ENCODE measurements at places on chromosomes 12 and 14.

GRCh38 chr14:63436286-63437098 lies 106.7 kb downstream of the PPP2R5E start:
- H3K27ac ChIP-seq, result no peak overlapping the region
- peaks cover 9% of the 10 kb centered on the region for H3K36me3 ChIP-seq
- H3K27me3 ChIP-seq, result no peaks in the 10 kb centered on the region
- peaks cover 51% of the 10 kb centered on the region for H3K4me1 ChIP-seq
- DNase-seq, result no peak

DNA sequence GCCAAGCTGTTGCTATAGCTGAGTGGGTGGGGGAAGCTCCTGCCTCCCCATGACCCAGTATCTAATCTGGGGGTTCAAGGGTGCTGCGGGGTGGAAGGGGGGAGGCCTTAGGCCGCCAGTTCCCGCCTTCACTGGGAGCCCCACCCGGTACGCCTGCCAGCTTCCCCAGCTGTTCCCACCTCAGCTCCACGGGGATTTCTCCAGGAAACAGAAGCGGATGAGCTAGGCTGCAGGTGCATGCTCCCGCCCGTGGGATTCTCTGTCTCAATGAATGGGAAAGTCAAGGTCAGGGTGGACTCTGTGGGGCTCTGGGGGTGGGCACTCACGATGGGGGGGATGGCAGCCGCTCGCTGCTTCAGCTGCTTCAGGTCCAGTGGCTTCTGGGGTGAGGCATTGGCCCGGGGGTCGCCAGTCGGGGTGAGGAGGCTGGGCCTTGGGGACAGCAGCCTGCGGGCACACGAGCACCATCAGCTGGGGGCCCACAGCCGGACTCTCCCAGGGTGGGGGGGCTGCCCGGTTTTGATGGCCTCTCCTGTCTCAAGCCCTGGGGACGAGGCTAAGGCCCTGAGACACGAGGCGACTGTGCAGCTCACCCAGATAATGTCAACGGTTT lies 68.6 kb downstream of the RFLNA start:
- no peak for DNase-seq
- peaks cover 4% of the 10 kb centered on the region for H3K36me3 ChIP-seq
- H3K27ac ChIP-seq, result no peak overlapping the region
- H3K27me3 ChIP-seq, result no peaks in the 10 kb centered on the region
- H3K4me1 ChIP-seq, result peaks cover 3% of the 10 kb centered on the region

DNA sequence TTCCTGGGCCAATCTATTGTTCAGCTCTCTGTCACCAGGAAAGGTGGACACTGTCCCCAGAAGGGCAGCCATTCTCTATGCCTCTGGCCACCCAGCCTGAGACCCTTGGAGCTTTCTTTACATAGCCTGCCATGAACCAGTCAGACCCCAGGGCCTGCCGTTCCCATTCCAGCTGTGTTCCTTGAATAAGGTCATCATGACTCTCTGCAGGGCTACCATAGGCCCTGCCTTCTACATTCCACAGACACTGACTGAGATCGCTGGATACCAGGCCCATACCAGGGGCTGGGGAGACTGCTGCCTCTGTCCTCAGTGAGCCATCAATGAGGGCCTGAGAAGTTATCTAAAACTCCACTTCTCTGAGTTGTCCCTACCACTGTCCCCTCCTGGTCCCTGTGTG lies 75.5 kb downstream of the SYNE3 start:
- H3K4me1 ChIP-seq, result peaks cover 4% of the 10 kb centered on the region
- H3K36me3 ChIP-seq, result peaks cover 17% of the 10 kb centered on the region
- no peak overlapping the region for H3K4me3 ChIP-seq
- no peak overlapping the region for H3K27ac ChIP-seq
- no peak for DNase-seq
- no peaks in the 10 kb centered on the region for H3K27me3 ChIP-seq

DNA sequence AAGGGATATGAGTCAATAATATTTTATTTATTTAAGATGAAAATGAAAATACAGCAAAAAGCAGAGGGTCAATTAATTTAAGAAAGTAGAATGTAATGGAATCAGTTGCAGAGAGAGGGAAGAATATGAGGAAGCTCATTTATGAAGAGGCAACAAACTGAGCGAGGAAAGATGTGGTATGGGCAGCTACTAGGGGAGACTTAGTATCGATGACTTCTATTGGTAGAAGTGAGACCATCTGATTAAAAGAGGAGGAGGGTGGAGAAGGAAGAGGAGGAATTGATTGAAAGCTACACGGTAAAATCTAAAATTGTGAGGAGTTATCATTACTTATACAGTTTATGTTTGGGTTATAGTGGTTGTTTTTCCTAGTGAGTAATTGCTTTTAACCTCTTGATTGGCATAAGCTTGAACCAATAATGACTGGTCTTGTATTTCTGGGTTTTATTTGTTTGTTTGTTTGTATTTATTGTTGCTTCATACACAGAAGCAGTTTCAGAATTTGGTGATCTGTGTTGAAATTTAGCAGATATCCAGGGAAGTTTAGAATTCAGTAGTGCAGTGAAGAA lies 121.0 kb downstream of the LRRIQ1 start:
- H3K36me3 ChIP-seq, result no peaks in the 10 kb centered on the region
- H3K4me1 ChIP-seq, result no peaks in the 10 kb centered on the region
- no peak overlapping the region for H3K27ac ChIP-seq
- no peak overlapping the region for H3K4me3 ChIP-seq
- DNase-seq, result no peak

DNA sequence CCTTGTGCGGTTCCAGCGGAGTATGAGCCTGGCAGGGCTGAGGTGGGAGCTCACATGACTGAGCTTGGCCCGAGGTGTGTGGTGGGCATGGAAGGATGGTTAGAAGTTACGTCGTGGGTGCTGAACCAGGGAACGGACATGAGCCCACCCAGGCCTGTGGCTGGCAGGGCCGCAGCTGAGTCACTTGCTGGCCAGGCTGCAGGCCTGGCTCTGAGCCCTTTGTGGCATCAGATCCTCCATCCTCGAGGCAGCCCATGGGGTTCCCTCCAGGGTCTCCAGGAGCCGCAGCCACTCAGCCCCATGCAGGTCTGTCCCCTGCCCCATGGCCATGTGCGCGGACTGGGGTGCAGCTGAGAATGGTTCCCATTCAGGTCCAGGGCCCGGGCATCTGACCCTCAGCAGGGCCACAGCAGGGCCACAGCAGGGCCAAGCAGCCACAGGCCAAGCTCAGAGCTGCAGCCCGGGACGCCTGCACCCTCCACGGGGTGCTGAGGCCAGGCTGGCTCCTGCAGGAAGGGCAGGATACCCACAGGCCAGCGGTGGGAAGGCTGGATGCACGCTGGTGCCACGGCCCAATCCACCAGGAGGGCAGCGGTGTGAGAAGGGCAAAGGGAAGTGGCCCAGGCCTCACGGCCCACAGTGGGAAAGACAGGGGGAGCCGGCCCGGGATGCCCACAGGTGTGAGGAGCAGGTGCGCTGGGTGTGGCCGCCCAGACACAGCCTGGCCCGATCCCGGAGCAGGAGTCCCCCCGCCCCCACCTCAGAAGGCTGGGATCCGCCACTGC lies 26.3 kb upstream of the ULK1 start:
- no peaks in the 10 kb centered on the region for H3K36me3 ChIP-seq
- H3K4me1 ChIP-seq, result no peaks in the 10 kb centered on the region
- H3K4me3 ChIP-seq, result no peak overlapping the region
- no peak overlapping the region for H3K27ac ChIP-seq
- no peak for DNase-seq

DNA sequence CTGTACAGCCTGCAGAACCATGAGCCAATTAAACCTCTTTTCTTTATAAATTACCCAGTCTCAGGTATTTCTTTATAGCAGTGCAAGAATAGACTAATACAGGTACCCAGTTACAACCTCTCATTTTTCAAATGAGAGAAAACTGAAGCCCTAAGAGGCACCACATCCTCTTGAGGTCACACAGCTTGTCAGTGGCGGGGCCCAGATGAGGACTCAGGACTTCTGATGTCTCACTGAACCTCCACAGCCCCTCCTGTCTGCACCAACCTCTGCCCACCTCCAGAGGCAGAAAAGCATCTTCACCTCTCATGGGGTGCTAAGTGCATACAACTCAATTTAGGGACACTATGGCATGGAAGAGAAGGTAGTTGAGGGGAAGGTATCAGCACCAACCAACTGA lies 120.7 kb downstream of the CRACR2A start:
- no peaks in the 10 kb centered on the region for H3K27me3 ChIP-seq
- DNase-seq, result no peak
- peaks cover 17% of the 10 kb centered on the region for H3K36me3 ChIP-seq
- peaks cover 2% of the 10 kb centered on the region for H3K4me1 ChIP-seq
- no peak overlapping the region for H3K27ac ChIP-seq
- no peak overlapping the region for H3K4me3 ChIP-seq

GRCh38 chr12:52202361-52203078 lies 10.7 kb upstream of the KRT80 start:
- no peak for DNase-seq
- H3K27me3 ChIP-seq, result peaks cover 10% of the 10 kb centered on the region
- no peak overlapping the region for H3K4me3 ChIP-seq
- H3K4me1 ChIP-seq, result peaks cover 7% of the 10 kb centered on the region
- H3K36me3 ChIP-seq, result no peaks in the 10 kb centered on the region
- H3K27ac ChIP-seq, result peak overlapping the region; percentile 3

DNA sequence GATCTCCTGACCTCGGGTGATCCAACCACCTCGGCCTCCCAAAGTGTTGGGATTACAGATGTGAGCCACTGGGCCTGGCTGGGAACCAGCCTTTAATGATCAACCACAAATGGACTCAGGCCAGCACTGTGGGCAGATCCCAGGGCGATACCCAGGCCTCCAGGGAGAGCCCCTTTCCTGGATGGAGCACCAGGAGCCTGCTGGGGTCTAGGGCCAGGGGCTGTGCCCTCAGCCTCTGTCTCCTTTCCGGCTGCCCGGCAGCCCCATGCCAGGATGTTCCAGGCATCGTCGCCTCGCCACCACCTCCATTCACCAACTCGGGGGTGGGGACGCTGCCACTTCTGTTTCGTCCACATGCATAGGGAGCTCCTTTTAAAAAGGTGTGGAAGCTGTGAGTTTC lies 2.3 kb downstream of the ADGRD1 start:
- H3K27ac ChIP-seq, result no peak overlapping the region
- H3K4me1 ChIP-seq, result peaks cover 3% of the 10 kb centered on the region
- no peaks in the 10 kb centered on the region for H3K36me3 ChIP-seq

GRCh38 chr12:67026487-67027246 lies 242.5 kb upstream of the CAND1 start:
- H3K36me3 ChIP-seq, result no peaks in the 10 kb centered on the region
- H3K27ac ChIP-seq, result no peak overlapping the region
- DNase-seq, result no peak
- H3K4me1 ChIP-seq, result no peaks in the 10 kb centered on the region
- H3K4me3 ChIP-seq, result no peak overlapping the region

DNA sequence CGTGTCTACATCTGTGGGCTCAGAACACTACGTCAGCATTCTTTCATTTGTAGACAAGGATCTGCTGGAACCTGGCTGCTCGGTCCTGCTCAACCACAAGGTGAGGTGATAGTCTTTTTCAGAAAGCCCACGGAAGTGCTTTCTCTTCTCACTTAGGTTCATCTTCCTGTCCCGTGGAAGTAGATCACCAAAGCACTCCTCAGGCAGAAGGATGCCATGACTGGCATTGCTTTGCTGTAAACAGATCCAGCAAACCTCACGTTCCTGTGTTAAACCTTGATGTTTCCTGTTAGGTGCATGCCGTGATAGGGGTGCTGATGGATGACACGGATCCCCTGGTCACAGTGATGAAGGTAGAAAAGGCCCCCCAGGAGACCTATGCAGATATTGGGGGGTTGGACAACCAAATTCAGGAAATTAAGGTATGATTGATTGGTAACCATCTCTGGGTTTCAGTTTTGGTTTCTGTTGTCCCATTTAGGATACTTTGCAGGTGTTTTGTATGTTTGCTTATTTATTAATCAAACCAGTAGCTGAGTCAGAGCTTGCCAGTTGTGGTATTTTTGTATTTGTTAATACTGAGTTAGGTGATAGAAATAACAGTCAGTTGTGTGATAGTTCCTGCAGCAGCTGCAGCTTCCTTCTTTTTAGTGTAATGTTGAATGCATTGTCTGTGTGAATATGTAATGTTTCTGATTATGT lies 7.5 kb downstream of the PSMC1 start:
- no peaks in the 10 kb centered on the region for H3K27me3 ChIP-seq
- peaks cover 6% of the 10 kb centered on the region for H3K4me1 ChIP-seq
- DNase-seq, result no peak
- H3K4me3 ChIP-seq, result no peak overlapping the region
- peak overlapping the region; percentile 61 for H3K27ac ChIP-seq

DNA sequence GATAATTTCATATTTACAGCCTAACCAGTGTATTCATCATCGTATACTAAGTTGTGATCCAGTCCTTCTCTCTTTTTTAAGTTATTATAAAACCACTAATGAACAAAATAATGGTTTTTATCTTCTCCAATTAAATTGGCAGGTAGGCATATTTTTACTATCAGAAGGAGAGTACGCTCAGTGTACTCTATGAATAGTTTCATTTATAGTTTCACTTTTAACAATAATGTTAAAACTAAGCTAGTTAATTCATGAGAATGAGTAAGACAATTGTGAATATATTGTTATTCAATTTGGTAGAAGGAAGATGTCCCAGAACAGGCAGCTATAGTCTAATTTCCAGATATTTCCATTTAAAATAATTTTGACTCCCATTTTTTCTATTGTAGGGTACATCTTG lies 277.1 kb downstream of the RASSF9 start:
- no peak overlapping the region for H3K4me3 ChIP-seq
- no peaks in the 10 kb centered on the region for H3K4me1 ChIP-seq
- no peaks in the 10 kb centered on the region for H3K27me3 ChIP-seq
- no peaks in the 10 kb centered on the region for H3K36me3 ChIP-seq
- H3K27ac ChIP-seq, result no peak overlapping the region

DNA sequence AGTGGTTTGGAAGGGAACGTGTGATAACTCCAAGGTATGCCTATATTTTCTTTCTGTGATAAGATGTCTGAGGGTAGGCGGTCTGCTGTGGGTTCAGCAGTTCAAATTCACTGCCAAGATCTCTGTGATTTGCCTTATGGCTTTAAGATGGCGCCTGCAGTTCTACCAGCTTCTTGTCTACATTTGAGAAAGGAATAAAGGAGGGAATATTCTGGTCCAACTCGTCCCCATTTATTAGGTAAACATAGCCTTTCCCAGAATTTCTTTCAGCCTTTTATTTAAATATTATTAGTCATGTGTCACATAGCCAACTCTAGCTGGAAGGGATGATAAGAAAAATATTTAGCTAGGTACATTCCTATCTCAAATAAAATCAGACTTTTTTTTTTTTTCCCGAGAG lies 48.8 kb downstream of the KCNJ8 start:
- no peak overlapping the region for H3K4me3 ChIP-seq
- no peaks in the 10 kb centered on the region for H3K4me1 ChIP-seq

DNA sequence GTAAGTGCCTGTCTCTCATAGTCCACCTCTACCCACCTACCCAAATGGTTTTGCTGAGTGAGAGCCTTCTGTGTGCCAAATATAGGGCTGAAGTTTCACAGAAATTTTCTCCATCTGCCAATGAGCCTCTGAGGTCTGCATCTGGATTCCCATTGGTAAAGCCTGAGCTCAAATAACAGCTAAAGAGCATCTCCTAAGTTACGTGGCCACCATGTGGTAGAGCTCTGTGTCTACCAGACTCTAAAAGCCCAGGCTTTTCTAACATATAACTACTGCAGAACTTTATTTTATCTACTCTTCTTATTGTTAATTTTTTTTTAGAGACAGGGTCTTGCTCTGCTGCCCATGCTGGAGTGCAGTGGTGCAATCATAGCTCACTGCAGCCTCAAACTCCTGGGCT lies 16.0 kb downstream of the AMDHD1 start:
- H3K4me1 ChIP-seq, result no peaks in the 10 kb centered on the region
- H3K36me3 ChIP-seq, result no peaks in the 10 kb centered on the region
- H3K27me3 ChIP-seq, result no peaks in the 10 kb centered on the region

- H3K27me3 ChIP-seq, result no peaks in the 10 kb centered on the region
- H3K36me3 ChIP-seq, result peaks cover 36% of the 10 kb centered on the region
- no peak overlapping the region for H3K4me3 ChIP-seq
- H3K4me1 ChIP-seq, result peaks cover 37% of the 10 kb centered on the region
- H3K27ac ChIP-seq, result no peak overlapping the region
- DNase-seq, result no peak
These were observed 63.8 kb downstream of the CDK17 start for GRCh38 chr12:96336489-96336888.

Data from activated naive CD8-positive, alpha-beta T cell treated with anti-CD3 and anti-CD28 coated beads for 36 hours (primary cell).